AG10803 (cell line): ENCODE measurements at places on chromosomes 12 and 14.

DNA sequence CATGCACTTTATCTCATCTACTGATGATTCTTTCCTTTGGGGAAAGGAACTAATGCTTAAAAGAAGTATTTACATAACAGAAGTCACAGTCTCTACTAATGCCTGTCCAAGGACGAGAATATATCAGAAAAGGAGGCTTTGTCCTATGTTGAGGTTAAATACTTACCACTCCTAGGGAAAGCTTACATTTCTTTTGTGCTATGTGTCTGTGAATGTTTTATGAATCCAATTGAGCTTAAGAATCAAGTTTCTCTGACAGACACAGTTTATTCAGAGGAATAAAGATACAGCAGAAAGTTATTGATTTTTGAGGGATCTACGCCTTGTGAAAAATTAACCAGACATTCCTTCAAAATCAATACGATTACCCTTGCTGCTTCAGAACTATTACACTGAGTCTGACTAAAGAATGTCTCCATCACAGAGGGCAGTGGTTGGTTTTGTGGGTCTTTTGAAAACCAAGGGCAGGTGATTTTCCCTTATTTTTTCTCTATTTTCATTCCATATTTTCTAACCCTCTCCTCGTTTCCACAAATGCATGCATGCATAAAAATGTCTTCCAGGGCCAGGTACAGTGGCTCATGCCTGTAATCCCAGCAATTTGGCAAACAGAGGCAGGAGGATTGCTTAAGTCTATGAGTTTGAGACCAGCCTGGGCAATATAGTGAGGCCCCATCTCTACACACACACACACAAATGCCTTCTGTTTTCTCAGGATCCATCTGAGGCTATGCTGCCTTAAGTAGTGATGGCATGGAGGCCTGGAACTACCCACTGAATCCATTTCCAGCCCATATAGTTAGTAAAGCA, 1095.1 kb downstream of the GALC start:
- no peak for DNase-seq

DNA sequence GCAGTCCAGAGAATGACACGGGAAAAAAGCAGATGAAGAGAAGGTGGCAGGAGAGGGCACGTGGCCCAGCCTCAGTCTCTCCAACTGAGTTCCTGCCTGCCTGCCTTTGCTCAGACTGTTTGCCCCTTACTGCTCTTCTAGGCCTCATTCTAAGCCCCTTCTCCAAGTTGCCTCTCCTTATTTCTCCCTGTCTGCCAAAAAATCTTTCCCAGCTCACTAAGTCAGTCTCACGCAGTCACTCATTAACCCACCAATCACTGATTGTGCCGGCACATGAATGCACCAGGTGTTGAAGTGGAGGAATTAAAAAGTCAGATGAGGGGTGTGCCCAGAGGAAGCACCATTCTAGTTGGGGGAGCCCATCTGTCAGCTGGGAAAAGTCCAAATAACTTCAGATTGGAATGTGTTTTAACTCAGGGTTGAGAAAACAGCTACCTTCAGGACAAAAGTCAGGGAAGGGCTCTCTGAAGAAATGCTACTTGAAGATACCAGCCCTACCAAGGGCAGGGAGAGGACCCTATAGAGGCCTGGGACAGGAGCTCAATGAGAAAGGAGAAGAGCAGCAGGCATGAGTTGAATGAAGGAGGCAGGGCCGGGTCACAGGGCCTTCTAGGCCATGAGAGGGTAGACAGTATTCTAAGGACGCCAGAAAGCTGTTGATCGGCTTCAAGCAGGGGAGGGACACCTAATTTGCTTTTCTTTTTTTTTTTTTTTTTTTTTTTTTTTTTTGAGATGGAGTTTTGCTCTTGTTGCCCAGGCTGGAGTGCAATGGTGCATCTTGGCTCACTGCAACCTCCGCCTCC, 40.9 kb downstream of the DAD1 start:
- DNase-seq = no peak

DNA sequence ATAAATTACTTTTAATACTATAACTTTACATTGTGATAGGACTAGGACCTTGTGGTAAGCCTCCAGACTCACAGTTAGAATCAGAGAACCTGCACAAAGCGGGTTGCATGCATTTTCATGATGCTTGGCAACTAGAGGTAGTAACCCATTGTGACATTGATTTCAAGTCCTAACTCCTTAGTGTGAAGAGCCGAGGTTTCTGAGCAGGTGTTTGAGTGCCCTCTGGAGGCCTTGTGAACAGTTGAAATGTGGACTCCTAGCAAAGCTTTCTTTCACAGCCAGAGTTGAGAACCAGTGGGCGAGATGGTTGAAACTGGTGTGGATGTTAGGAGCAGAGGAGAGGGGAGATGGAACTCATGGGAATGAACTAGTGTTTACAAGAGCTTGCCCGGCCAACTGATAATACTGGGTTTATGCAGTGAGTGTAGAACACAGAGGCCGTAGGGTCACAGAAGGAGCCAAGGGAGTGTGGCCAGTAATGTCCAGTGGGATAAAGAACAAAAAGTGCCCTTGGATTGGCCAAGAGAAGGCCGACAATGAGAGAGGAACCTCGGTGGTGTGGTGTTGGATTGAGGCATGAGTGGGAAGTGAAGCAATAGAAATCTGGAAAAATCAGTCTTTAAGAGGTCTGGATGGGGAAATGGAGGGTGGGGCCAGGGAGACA, 10.9 kb downstream of the ZNF664 start:
- peak; percentile 76 for DNase-seq

GRCh38 chr12:100164153-100164704, 21.6 kb upstream of the BLTP3B start:
- DNase-seq = no peak

- DNase-seq = no peak
Measured at GRCh38 chr14:68728342-68729106, 64.3 kb downstream of the ZFP36L1 start.

DNA sequence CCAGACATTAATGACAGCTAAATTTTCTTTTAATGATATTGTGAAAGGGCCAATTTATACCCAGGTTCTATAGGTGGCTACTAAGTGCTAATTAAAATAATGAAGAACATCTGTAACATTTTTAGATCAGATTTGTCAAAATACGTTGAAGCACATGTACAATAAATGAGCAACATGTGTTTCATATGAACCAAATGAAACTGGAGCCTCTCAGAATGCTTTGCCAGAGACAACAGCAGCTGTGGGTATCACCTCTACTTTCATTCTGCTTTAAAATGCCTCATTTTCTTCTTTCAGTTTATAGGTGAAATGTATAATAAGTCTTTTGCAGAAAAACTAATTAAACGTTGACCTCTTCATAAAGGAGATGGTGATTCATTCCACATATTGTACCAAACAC, 26.1 kb upstream of the MYF6 start:
- DNase-seq = no peak
